ENCODE measurements at places on chromosomes 13 and 19.

GRCh38 chr13:27354379-27354778, 70.0 kb upstream of the GTF3A start:
- no peak overlapping the region for H3K27ac ChIP-seq
- H3K4me1 ChIP-seq: peaks cover 17% of the 10 kb centered on the region
- peaks cover 8% of the 10 kb centered on the region for H3K27me3 ChIP-seq
- no peak overlapping the region for H3K4me3 ChIP-seq
- DNase-seq: no peak
- H3K36me3 ChIP-seq: no peaks in the 10 kb centered on the region

- H3K4me3 ChIP-seq: no peak overlapping the region
- no peak for DNase-seq
- no peak overlapping the region for H3K27ac ChIP-seq
- H3K4me1 ChIP-seq: peaks cover 11% of the 10 kb centered on the region
- H3K27me3 ChIP-seq: peaks cover 18% of the 10 kb centered on the region
Measured at GRCh38 chr13:20713014-20713376, 9.5 kb downstream of the IL17D start.

GRCh38 chr13:95381212-95381527, 79.9 kb upstream of the ABCC4 start:
- no peak for DNase-seq
- peaks cover 7% of the 10 kb centered on the region for H3K27me3 ChIP-seq
- H3K4me1 ChIP-seq: peaks cover 6% of the 10 kb centered on the region
- no peak overlapping the region for H3K27ac ChIP-seq

- H3K27ac ChIP-seq: no peak overlapping the region
- H3K36me3 ChIP-seq: no peaks in the 10 kb centered on the region
- no peak for DNase-seq
Measured at GRCh38 chr13:112926003-112926402, 43.0 kb upstream of the MCF2L start.

DNA sequence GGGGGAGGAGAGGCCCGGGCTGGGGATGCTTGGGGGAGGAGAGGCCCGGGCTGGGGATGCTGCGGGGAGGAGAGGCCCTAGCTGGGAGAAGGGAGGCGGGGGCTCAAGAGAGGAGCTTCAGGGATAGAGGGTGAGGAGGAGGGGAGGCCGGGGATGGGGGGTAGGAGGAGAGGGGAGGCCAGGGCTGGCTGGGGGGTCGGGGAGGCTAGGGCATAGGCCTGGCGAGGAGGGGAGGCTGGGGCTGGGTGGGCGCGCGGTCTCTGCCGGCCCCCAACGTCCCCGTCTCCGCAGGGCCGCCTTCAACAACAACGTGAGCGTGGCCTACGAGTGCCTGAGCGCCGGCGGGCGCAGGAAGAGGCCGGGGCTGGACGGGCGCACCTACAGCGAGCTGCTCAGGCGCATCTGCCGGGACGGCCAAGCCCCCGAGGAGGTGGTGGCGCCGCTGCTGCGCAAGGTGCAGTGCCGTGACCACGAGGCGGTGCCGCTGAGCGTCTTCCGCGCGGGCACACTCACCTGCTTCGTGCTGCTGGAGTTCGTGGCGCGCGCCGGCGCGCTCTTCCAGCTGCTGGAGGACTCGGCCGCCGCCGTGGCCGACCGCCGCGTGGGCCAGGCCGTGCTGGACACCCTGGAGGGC, 11.4 kb downstream of the TPGS1 start:
- peaks cover 6% of the 10 kb centered on the region for H3K36me3 ChIP-seq
- H3K4me3 ChIP-seq: no peak overlapping the region
- H3K4me1 ChIP-seq: peaks cover 6% of the 10 kb centered on the region
- H3K27ac ChIP-seq: no peak overlapping the region

DNA sequence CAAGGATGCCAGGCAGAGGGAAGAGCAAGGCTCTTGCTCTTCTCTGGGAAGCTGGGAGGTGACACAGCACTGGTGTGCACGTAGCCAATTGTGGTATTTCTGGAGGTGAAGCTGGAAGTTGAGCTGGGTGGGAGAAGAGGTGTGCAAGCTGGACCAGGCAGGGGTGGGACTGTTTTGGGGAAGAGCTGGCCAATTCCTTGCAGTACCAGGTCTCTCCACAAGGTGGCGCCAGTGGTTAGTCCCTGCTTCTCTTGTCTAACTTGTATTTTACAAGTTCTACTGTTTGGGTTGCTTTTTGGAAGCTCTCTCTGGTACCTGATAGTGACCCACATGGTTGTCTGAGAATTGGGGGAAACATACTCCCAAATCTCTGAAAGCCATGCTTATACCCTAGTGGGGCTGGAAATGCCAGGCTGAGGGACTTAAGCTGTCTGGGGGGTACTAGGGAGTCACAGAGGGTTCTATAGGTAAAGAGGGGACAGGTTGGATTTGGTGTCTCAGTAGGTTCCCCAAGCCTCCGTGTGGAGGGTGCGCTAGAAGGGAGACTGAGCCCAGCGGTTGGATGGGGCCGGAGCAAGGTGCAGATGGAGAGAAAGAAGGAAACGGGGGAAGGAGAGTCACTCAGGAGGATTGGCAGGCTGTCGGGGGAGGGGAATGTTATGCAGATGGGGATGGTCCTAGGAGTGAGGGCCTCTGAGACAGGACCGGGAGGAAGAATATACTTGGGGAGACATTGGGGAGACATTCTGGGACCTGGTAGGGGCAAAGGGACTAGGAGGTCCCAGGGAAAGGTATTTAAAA, 3.0 kb downstream of the HPN start:
- peak; percentile 75 for DNase-seq
- H3K27ac ChIP-seq: no peak overlapping the region
- peaks cover 27% of the 10 kb centered on the region for H3K4me1 ChIP-seq
- H3K36me3 ChIP-seq: no peaks in the 10 kb centered on the region
- peaks cover 9% of the 10 kb centered on the region for H3K27me3 ChIP-seq
- no peak overlapping the region for H3K4me3 ChIP-seq

GRCh38 chr19:29687244-29687896, 22.1 kb downstream of the PLEKHF1 start:
- peak overlapping the region; percentile 61 for H3K27ac ChIP-seq
- H3K4me1 ChIP-seq: peaks cover 55% of the 10 kb centered on the region
- DNase-seq: peak; percentile 63
- no peak overlapping the region for H3K4me3 ChIP-seq
- H3K36me3 ChIP-seq: peaks cover 4% of the 10 kb centered on the region
- no peaks in the 10 kb centered on the region for H3K27me3 ChIP-seq

GRCh38 chr13:77219401-77219800, 107.5 kb downstream of the MYCBP2 start:
- H3K4me3 ChIP-seq: no peak overlapping the region
- no peak for DNase-seq
- no peak overlapping the region for H3K27ac ChIP-seq
- peaks cover 31% of the 10 kb centered on the region for H3K4me1 ChIP-seq
- H3K36me3 ChIP-seq: peaks cover 51% of the 10 kb centered on the region

DNA sequence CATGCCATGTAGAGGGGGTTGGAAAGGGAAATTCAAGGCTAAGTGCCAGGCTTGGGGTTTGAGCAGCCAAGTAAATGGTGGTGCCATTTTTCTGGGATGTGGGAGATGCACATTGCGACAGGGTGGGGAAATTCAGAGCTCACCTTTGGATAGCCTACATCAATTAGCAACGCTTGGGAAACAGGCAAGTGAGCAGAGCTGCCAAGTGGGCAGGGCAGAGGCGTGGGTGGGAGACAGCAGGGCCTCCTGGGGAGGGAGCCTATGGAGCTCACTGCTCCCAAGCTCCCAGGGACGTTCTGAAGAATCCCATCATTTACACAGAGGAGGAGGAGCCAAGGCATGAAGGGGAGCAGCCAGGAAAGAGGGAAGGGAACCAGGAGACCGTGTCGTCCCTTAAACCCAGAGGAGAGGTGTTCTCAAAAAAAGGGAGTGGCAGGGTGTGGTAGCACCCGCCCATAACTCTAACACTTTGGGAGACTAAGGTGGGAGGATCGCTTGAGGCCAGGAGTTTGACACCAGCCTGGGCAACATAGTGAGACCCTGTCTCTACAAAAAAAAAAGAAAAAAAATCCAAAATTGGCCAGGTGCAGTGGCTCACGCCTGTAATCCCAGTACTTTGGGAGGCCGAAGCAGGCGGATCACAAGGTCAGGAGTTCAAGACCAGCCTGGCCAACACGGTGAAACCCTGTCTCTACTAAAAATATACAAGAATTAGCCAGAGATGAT, 11.5 kb upstream of the CCNE1 start:
- no peak overlapping the region for H3K27ac ChIP-seq
- DNase-seq: no peak
- no peak overlapping the region for H3K4me3 ChIP-seq
- H3K36me3 ChIP-seq: no peaks in the 10 kb centered on the region
- H3K4me1 ChIP-seq: peaks cover 7% of the 10 kb centered on the region

- no peaks in the 10 kb centered on the region for H3K4me1 ChIP-seq
- H3K27me3 ChIP-seq: peaks cover 2% of the 10 kb centered on the region
- H3K27ac ChIP-seq: no peak overlapping the region
- no peak overlapping the region for H3K4me3 ChIP-seq
- no peak for DNase-seq
- no peaks in the 10 kb centered on the region for H3K36me3 ChIP-seq
Measured at GRCh38 chr13:72571191-72571590, 156.2 kb downstream of the MZT1 start.
